ENCODE measurements at places on chromosomes 2 and 18.

GRCh38 chr2:224248944-224249371 lies 152.9 kb downstream of the FAM124B start:
- DNase-seq, result no peak

GRCh38 chr2:152154462-152154861 lies 21.1 kb downstream of the STAM2 start:
- no peak for DNase-seq

DNA sequence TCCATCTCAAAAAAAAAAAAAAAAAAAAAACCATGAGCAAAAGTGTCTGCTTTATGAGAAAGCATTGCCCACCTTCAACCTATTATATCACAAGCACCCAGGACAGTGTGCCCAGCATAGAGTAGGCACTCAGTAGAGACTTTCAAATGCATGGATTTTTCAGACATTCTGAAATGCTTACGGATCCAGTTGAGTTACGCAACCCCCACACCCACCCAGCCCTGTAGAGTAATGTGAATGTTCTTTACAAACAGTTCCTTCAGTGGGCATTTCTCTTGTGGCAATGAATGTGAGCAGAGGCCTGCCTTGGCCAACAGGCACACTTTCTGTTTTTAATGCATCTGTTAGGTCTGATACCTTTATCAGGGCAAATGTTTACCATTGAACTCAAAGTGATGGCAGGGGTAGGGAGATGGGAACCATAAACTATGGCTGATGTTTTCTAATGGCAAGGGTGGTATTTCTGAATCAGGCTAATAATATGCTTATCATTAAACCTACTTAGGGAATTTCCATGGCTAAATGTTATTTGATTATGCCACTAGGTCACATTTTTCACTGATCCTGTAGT lies 65.0 kb upstream of the RPL31 start:
- no peak for DNase-seq

- no peak for DNase-seq
Measured at GRCh38 chr2:127841466-127842178, 16.3 kb downstream of the POLR2D start.
